Right lung (tissue), 10 donors: ENCODE measurements at places on chromosomes 3 and 15.

- no peak for DNase-seq
Measured at GRCh38 chr3:100103558-100104441, 10.5 kb downstream of the FILIP1L start.

GRCh38 chr3:106088304-106088703 is 219.5 kb upstream of the CBLB start:
- no peak for DNase-seq

GRCh38 chr3:138114431-138114918 is 933 bp downstream of the DZIP1L start:
- DNase-seq, result peak; percentile 36

- DNase-seq, result no peak
Measured at GRCh38 chr3:183513046-183513706, 42.3 kb downstream of the KLHL6 start.

DNA sequence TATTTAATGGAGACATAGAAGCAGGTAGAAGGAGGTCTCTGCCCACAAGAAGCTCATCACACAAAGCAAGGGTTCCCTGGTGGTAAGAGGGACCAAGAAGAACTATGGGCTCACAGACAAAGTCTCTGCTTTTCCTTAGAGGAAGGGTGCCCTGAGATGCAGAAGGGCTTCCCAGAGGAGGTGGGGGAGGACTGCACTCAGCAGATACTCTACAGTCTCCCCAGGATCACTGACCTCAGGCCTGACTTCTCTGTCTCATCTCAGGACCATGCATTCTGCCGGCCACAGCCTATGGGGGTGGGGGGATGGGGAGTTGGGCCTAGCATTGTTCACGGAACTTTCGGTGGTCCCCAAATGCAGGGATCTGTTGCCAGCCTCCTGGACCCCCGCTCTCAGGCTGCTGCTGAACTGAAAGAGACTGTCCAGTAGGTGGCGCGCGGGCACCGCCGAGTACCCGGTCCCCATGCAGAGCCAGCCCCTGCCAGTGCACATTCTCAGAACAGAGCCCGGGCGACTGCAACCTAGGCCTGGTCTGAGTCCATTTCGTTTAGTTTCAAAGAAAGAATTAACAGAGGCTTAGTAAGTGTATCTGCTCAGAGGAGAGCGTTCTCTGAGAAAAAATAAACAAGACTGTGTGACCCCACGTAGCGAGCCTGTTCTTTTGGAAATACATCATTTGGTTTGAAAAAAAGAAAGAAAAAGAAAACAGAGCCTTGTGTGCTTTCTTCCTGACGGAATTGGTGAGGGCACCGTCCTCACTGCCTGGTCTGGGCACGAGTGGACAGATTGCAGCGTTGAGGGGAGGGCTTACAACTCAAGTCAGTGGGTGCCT is 74.1 kb downstream of the LRTM1 start:
- DNase-seq, result peak; percentile 60
